ENCODE measurements at places on chromosomes 7 and 10.

GRCh38 chr10:52533986-52534385 is 219.9 kb downstream of the DKK1 start:
- DNase-seq, result no peak

DNA sequence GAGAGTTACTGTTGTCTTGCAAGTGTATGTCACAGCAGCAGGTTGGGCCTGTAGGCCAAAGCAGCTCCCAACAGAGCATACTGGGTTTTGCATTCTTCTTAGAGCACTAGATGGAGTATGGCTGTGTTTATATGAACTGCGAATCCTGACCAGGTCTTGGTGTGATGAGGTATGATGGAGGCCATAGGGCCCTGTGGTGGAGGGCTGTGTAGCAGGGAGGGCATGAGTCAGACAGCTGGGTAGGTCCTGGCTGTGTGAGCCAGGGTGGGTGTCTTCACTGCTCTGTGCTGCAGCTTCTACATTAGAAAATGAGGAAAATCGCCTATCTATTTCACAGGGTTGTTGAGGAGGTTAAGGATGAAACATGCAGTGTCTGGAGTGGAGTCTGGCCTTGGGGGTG is 124.2 kb downstream of the BUB3 start:
- DNase-seq, result no peak

DNA sequence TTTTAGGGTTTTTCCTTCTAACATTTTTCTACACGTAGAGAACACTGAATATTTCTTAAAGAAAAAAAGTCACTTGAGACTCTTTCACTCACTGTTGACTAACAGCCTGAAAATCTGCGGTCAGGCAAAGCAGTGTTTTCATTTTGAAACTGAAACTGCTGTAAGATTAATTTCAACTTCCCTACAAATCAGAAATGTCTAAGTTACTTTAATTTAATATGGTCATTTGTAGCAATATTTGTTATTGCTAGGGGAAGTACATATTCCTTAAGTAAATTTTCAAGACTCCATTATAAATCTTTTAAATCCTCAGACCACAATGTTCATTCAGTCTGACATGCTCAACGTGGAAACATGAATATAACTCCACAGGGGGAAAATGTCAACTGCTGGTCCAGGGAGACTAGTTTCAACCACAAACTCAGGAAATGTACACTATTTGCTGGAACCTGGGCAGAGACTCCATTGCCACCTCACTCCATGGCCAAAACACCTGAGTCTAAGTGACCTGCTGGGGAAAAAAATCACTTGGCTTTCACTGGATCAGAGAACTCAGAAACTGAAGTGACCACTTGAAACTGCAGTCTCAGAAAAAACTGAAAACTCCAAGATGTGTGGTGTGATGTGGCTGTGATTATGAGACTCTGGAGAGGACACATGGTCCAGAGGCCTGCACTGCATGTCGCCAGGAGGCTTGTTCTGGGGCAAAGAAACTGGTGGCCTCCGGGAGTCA is 161.2 kb downstream of the TAX1BP1 start:
- no peak for DNase-seq

DNA sequence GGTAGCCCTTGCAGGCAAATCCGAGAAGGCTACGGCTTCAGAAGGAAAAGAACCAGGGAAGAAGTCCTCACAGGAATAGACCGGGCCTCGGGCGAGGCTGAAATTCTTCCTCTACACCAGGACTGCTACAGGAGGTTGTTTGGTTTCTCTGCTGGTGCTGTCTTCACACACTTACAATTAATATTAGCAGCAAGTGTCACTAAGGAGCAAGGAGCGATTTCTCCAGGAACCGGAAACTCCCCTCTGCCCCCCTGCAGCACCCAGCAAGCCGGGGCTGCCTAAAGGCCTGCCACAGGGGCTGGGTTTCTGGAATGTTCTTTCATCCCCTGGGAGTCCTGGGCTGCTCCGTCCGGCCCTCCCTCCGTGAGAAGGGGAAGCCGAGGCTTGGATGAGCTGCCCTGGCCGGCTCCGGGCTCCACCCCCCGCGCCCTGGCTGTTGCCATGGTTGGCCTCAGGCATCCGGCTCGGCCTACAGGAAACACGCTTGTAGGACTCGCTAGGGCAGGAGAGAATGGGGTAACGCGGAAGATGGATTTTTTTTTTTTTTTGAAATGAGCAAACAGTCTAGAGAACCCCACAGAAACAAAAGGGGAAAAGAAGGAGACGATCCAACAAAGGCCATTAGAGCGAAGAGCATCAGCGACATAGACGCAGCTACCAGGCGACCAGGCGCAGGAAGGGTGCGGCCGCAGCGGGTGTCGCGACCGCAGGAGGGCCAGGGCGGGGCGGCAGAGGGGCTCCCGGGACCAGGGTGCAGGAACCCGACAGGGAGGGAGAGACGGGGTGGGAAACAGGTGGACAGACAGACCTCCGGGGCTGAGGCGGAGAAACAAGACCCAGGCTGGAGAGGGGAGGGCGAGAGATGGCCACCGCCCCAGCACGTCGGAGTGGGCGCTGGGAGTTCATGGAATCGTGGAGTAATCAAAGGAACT is 33.0 kb downstream of the EN2 start:
- no peak for DNase-seq

DNA sequence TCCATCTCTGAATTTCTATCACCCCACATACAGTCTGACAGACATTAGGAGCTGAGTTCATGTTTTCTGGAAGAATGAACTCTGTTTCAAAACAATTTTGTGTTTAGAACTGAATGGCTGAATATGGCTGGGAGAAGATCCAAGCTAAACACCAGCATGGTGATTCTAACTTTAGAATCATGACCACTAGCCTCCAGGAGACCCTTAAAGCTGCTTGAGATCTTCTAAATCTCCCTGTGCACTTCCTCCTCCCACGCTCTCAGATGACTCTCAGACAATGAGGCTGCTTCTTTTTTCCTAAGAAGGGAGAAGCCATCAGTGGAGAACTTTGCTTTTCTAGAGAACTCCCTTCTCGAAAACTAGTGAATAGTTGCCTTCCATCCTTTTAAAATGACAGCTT is 711.2 kb downstream of the GRID1 start:
- no peak for DNase-seq

- no peak for DNase-seq
Observed at GRCh38 chr7:7596176-7596575, 29.5 kb downstream of the MIOS start.

DNA sequence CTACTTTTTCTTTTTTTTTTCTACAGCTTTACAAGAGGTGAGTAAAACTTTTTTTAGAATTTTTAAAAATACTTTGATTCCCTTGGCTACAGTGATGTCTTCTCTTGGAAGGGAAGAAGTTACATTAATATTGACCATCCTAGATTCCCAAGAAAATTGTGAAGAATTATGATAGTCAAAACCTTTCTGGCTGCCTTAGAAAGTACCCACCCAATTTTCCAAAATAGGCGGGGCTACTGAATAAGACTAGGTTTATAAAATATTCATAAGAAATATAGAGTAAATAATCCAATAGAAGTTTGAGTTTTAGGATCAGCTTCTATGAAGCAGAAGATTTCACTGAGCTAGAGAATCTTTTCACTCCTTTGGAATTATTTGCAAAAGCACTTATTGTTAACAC is 3.0 kb downstream of the COL1A2 start:
- no peak for DNase-seq

DNA sequence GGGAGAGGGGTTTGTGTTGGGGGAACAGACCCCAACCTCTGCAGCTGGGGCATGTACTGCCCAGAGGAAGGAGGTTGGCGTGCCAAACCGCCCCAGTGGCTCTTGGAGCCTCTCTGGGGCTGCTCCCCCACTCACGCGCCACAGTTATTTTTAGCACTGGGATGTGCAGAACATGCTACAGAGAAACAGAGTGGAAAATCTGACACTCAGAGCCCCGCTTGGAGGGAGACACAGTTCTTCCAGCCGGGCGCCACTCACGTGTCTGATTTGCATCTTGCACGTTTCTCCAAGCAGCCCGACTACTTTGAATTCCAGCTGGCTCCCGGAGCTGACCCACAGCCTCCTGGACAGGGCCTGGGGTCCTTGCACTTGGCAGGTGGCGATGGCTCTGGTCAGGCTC is 182.0 kb downstream of the RPS24 start:
- no peak for DNase-seq

DNA sequence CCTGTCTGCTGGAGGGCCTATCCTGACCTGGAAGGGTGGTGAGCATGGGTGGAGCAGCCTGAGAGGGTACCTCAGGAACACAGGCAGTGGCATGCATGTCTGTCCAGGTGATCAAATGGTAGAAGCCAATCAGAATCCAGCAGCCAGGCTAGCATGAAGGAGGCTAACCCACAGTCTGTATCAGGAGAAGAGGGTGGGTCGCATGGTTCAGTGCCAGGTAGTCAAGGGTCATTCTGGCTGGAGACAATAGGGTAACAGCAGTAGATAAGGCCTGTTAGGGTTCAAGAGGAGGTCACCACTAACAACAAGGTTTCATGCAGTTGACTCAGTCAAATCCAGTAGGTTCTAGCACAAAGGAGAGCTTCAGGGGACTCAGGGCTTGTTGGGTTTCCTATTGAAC is 10.4 kb downstream of the ALDH18A1 start:
- no peak for DNase-seq

- DNase-seq, result no peak
Observed at GRCh38 chr10:34651416-34652195, 163.5 kb downstream of the PARD3 start.

DNA sequence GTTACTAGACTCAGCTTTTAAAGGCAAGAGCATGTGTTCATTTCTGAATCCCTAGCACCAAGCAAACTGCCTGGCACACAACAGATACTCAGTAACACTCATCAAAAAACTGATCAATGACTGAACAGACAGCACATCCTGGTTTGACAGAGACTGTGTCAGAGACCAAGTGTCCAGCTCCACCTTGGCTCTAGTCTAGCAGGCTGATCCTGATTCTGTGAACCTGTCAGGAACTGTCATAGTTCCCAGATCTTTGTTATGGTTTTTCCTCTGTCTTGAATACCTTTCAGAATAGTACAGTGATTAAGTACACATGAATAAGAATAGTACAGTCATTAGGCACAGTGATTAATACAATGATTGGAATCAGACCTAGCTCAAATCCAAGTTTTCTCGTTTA is 53.0 kb downstream of the TPK1 start:
- no peak for DNase-seq

GRCh38 chr7:2968616-2969397 is 74.9 kb downstream of the CARD11 start:
- no peak for DNase-seq

DNA sequence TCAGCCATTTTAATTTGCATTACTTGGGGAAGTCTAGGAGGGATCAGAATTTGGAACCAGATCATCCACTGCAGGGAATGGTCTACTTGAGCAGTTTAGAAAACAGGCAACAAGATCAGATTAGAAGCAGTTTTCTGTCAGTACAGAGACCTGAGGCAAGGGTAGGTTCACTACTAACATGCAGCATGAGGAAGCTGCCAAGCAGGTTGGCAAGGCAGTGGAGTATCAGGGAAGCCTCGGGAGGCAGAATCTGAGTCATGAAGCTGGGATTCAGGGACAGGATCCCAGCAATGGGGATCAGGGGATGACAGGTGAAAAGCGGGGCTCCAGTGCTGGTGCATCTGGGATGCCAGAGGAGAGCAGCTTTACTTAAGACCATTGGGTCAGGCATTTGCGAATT is 28.1 kb downstream of the ENO4 start:
- DNase-seq, result no peak

- DNase-seq, result no peak
Observed at GRCh38 chr7:18041191-18041590, 13.5 kb upstream of the PRPS1L1 start.

DNA sequence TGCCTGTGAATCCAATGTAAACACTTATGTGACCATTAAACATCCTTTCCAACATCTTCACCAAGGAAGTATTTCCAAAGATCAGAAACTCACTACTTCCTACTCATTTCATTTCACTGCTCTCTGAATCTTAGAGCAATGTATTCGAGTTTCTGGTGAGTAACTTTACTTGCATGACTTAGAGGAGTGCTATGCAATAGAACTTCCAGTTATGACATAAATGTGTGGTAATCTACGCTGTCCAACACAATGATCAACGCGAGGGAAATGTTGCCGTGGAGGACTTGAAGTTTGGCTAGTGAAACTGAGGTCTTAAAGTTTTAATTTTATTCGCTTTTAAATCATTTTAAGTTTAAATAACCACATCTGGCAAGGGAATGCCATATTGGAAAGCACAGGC is 1326.3 kb downstream of the XPNPEP1 start:
- DNase-seq, result no peak

DNA sequence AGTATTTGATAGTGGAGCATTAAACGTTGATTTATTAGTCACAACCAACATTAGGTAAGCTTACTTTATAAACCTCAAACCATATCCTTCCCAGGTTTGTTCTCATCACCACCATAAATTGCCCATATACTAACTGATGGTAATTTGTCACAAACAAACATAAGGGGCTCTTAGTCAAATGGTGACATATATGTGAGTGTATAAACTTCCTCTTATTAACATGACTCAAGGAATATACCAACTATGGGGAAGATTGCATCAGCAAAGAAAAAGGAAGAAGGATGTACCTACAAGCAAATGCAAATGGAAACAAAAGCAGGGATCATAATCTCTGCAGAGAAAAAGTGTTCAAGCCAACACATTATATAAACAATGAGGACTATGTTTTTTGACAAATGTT is 418.2 kb upstream of the AKR1E2 start:
- no peak for DNase-seq

DNA sequence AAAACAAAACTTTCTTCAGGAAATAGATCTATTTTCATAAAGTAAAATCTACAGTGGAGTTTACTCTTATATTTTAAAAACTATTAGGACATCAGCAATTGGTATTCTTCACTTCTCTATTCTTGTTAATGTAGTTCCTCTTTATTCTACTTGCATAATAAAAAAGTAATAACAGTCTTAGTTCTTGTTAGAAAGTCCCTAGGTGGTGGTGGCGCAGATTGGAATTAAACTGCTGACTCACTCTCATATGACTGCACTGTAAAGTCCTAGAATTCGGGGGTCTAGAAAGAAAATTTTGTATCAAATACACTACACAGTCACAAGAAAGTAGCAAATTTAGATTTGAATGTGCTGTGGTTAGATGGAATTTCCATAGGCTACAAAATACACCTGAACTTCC is 44.6 kb upstream of the TES start:
- DNase-seq, result no peak

GRCh38 chr10:132512693-132513345 is 24.8 kb upstream of the INPP5A start:
- no peak for DNase-seq
